Kidney (tissue), 22 donors: ENCODE measurements at places on chromosomes 6 and 20.

GRCh38 chr6:43733471-43734293 lies 36.3 kb upstream of the VEGFA start:
- no peak for DNase-seq

GRCh38 chr6:21664314-21665109 lies 71.0 kb downstream of the SOX4 start:
- DNase-seq, result peak; percentile 88

GRCh38 chr20:37702403-37703034 lies 8.7 kb downstream of the CTNNBL1 start:
- no peak for DNase-seq

DNA sequence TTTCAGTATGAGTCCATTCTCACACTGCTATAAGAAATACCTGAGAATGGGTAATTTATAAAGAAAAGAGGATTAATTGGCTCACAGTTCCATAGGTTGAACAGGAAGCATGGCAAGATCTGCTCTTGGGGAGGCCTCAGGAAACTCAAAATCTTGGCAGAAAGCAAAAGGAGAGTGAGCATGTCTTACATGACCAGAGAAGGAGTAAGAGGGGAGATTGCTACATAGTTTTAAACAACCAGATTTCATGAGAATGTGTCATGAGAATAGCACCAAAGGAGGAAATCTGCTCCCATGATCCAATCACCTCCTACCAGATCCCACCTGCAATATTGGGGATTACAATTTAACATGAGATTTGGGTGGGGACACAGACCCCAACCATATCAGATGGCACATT lies 672.4 kb downstream of the HTR1B start:
- DNase-seq, result no peak

DNA sequence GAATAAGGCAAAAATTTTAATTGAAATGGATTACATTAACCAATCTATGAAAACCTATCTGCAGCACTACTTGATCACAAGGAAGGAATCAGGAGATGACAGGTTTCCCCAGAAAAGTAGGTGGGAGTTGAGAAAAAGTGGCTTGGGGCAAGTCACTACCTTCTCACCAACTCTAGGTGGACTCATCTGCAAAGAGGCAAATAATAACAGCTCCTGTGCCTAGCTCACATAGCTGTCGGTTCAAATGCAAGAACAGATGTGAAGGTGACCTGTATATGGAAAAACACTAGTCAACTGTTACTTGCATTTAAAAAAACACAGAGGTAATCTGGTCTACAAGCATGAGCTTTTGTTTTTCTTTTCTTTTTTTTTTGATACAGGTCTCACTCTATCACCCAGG lies 67.2 kb downstream of the POPDC3 start:
- DNase-seq, result no peak

DNA sequence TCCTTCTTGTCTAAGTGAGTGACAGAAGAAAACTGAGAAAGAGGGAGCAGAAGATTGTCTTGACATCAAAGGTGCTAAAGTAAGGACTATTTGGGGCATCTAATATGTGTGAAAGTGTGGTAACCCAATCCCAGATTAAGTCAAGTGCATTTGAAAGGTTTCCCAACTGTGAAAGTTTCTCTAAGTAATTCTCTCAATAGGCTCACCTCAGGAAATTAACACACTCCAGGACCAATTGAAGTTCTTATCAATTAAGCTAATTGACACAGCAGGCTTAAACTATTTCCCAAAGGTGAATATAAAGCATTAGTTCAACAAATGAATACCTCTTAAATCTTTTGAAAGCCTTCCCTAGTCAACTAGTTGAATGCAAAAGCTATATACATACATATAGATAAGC lies 212.8 kb upstream of the FUT9 start:
- no peak for DNase-seq
